ENCODE measurements at places on chromosomes 3 and 15.

DNA sequence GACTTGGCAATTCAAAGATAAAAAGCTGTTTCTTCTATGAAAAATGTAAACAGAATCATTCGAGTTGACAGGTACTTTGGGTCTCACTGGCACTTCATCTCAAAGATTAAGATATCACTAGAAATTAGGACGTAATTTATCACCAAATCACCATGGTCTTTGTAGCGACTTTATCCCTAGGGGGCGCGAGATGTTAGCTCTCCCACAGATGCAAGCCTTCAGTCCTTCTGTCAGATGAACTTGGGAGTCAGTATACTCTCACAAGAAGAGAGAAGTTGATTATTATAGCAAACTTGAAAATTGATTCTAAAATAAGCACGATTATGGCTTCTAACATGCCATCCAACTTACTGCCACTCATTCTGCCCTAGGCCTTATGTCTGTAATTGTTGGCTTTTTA lies 150.3 kb downstream of the ALCAM start:
- DNase-seq, result peak; percentile 13

GRCh38 chr3:73036694-73037591 lies 24.5 kb upstream of the EBLN2 start:
- no peak for DNase-seq

GRCh38 chr15:70491641-70492040 lies 271.7 kb downstream of the UACA start:
- DNase-seq, result no peak

DNA sequence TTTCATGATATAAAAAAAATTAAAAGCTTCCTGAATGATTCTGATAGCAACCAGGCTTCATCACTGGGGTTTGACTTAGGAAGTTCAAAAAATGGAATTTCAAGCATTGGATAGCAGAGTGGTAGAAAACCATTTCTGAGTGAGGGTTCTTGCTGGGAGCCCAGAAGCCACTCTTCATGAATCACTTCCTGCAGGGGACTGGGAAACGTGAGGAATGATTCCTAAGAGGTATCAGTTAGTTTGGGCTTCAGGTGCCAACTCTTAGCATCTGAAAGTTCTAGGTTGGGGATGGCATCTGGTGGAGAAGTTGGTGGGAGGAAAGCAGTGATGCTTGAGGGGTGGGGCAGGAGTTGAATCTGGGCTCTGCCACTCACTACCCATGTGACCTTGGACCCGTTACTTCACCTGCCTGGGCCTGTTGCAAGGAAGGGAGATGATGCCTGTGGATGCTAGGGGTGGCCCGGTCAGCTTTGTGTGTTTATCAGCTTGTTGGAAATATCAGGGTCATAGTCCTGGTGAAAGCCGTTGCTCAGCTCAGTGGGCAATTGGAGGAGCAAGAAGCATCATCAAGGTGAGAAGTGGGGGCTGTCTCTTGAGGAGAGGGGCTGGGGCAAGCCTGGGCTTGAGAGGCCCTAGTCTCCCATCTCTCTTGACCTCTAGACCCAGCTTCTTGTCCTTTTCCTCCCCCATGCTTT lies 37.0 kb upstream of the TNFAIP8L3 start:
- no peak for DNase-seq

DNA sequence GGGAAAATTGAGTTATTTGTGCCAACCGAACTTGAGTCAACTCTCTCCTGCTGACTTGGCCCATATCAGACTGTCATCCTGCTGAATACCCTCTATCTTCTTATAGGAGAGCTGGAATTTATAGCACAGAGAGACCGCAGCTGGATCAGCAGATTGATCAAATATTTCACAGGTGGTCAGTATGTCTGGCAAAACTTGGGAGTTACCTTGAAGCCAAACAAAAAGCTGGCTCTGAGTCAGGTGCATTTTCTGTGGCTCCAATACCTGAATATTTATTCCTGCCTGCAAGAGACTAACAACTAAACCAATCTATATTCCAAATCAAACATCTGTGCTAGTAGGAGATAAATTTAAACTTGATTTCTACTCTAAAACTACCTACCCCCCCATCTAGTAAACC lies 752.1 kb upstream of the ALCAM start:
- no peak for DNase-seq

GRCh38 chr3:101762041-101762646 lies 16.9 kb upstream of the NXPE3 start:
- no peak for DNase-seq

DNA sequence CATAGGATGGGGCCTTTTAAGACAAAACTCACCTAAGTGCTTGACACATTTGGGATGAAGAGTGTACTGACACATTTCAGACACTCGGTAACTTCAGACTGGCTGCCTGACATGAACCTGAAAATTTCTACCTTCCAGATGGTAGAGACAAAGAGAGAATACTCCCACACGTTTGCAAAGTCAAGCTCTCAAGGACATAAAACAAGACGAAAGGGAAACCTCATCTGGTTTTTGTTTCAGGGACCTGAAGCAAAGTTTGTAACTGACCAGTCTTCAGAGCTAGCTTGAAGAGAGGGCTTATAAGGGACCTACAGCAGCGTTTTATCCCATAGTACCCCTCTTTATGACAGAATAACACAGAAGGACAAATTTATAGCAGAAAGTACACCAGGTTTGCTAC lies 41.9 kb downstream of the ZNF621 start:
- DNase-seq, result no peak

DNA sequence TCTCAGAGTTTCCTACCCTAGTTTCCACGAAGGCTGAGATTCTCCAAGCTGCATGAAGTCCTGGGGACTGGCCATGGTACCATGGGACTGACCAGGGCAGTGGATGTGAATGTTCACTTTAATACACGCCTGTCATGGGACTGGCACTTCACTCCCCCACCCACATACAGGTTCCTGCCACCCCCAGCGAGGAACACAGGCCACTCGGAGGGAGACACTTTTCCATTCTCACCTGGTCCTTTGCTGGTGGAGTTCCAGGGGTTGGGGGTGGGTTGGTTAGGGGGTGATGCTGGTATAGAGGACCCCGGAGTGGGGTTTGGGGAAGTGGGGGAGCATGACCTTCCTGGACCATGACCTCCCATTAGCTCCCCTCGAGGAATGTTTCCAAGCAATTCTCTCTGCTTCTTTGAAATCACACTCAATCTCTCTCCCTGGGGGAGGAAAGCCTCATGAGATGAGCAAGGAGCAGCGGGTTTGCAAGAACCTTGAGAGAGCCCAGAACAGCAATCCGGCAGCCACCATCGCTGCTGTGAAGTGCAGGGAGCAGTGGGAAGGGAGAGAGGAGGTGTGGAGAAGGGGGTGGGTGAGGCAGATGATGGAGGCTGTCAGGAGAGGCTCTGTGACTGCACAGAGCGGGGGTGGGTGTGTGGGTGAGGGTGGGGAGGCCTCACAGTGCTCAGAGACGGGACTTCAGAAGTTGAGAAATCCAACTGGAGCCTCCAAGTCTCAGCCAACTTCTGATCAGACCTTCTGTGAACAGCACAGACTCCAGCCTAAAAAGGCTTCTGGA lies 69.7 kb downstream of the ADCY5 start:
- no peak for DNase-seq

DNA sequence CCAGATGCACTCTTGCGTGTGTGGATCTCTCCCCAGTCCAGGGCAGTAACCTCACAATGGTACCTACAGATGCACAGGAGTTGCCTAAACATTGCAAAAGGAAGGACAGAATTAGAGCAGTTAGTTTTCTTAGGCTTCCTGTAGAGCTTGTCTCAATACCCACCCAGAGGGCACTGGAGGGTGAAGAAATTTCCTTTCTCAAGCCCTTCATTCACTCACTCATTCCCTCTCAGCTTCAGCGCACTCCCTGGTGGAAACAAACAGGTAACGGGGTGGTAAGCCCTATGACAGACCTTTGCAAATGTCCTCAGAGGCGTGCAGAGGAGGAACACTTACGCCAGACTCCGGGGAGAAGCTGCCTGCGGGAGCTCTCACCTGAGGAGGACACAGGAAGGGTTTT lies 267.4 kb upstream of the HES1 start:
- no peak for DNase-seq

DNA sequence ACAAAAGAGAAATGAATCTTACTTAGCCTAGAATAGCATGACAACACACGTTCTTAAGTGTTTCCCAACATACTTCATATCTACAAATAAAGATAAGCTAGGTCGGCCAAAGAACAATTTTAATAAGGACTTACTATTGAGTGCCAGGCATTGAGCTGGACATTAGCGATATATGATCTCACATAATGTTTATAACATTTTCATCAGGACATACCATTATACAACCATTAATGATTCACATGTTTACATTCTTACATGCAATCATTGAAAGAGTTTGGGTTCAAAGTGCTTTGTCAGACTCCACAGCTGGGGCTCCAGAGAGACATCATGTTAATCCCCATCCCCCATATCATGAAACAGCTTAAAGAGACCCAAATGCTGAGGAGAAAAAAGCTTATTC lies 189.0 kb downstream of the STT3B start:
- peak; percentile 23 for DNase-seq

GRCh38 chr3:11021611-11022011 lies 29.1 kb downstream of the SLC6A1 start:
- no peak for DNase-seq

DNA sequence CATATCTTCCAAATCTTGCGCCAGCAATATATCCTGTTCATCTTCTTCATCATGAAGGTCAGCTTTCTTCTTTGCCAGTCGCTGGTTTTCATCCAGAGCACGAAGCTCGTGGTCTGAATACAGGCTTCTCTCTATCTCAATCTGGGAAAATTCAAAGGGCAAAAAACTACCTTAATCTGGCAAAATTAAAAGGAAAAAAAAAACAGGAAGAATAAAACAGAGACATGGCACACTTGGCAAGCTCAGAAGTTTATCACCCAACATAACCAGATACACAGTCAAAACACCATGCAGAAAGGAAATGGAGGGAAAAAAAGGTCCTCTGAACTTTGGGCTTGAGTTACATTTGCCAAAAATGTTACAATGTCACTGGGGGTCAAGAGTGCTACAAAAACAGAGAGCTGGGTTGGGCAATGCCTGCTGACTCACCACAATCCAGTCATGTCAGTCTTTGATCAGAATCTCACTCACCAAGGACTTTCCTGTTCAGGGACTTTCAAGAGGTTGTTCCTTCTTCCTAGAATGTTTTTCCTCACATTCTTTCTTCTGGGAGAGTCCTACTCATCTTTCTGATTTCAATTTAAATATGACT lies 1.5 kb downstream of the MRPL46 start:
- DNase-seq, result peak; percentile 35

DNA sequence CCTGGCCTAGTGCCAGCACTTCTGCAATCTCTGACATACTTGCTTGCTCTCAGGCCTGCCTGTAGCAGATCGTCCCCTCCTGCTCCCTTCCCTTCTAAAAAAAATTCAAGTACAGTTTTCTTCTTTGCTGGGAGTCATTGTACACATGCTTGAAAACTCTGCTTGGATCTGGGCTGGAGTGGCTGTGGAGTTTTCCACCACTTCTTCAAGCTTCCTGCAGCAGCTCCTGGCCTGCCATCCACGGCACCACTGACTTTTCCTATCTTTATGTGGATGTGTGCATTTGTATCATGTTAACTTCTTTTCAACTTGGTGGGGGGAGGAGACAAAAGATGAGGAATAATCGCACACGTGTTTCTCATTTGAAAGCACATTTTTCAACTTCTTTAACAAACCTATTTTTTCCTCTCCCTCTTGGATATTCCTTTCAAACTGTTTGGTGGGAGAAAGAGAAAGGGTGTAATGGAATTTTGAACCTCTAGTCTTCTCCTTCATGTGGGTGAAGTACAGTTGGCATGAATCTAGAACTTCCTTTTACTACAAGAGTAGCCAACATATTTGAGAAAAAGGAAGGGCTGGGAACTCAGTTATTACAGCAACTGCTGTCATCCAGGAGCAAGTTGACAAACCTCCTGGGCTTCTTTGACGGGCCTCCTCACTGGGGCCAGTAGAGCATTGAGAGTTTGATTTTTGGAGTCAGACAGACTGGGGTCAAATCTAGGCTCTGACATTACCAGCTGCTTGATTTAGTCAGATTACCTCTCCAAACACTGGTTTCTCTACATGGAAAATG lies 61.2 kb upstream of the LRTM1 start:
- DNase-seq, result peak; percentile 82

GRCh38 chr15:55588070-55588814 lies at the start of gene PYGO1:
TSS of gene PYGO1 (minus strand) at chr15:55588345. CDS start at chr15:55587883, 462 bp downstream.
- peak; percentile 80 for DNase-seq

- no peak for DNase-seq
These were observed 10.0 kb upstream of the P3H2 start for GRCh38 chr3:190130696-190131095.

GRCh38 chr3:14949126-14949525 lies 1.7 kb downstream of the NR2C2 start:
- DNase-seq, result no peak

DNA sequence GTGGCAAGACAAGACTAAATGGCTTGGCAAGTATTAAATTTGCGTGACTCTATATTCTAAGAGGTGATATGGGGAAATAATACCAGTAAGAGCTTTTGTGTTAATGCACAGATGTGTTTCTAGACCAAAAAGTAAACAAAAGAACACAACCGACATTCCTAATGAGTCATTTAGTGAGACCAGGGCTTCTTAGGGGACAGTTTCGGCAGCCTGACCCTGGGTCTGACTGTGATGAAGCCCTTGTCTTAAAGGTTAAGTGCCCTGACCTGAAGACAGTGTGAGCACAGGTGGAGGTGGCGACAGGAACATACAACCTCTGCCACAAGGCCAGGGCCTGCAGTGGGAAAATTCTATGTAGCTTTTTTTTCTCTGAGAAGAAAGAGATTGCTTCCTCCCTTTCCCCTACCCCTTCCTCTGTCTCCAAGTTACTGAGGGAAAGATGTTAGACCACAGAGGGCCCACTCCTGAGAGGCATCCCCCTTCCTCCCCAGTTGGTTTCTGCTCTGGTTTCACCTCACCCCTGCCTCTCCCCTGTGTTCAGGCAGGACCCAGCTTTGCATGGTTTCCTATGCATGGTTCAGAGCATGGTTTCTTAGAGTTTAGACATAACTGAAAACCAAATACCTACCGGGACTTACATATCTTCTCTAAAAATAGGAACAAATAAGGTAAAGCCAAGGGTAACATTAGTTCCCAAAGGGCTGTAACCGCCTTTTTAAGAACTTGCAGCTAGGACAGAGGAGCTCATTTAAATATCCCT lies 24.8 kb upstream of the CMTM7 start:
- DNase-seq, result no peak

DNA sequence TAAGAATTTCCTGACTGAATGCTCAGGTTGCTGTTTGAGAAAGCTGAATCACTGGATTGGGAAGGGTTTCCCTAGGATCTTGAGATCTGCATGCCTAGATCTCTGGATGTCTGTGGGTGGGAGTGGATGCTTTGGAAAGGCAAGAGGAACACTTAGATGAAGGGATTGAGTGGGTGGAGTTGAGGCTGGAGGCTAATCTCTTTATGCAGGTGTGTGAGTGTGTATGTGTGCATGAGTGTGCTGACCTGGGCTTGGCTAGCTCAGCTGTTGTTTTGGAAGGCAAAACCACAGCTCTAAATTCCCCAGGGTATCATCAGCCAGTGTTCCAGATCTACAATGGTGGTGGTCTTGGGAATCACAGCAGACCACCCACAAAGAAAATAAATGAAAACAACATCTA lies 60.5 kb downstream of the CLDN1 start:
- DNase-seq, result no peak

- DNase-seq, result peak; percentile 37
These were observed 81.5 kb downstream of the CPN2 start for GRCh38 chr3:194269610-194270145.

GRCh38 chr3:184175981-184176376 lies 1.3 kb downstream of the AP2M1 start:
- DNase-seq, result no peak

GRCh38 chr3:74643636-74644035 lies 29.2 kb upstream of the CNTN3 start:
- DNase-seq, result peak; percentile 69

GRCh38 chr15:94352636-94353487 lies 121.5 kb downstream of the MCTP2 start:
- DNase-seq, result peak; percentile 22

Measured in hepatocyte (in vitro differentiated cells).